NCI-H1930 (cell line): ENCODE measurements at places on chromosomes 7 and 10.

DNA sequence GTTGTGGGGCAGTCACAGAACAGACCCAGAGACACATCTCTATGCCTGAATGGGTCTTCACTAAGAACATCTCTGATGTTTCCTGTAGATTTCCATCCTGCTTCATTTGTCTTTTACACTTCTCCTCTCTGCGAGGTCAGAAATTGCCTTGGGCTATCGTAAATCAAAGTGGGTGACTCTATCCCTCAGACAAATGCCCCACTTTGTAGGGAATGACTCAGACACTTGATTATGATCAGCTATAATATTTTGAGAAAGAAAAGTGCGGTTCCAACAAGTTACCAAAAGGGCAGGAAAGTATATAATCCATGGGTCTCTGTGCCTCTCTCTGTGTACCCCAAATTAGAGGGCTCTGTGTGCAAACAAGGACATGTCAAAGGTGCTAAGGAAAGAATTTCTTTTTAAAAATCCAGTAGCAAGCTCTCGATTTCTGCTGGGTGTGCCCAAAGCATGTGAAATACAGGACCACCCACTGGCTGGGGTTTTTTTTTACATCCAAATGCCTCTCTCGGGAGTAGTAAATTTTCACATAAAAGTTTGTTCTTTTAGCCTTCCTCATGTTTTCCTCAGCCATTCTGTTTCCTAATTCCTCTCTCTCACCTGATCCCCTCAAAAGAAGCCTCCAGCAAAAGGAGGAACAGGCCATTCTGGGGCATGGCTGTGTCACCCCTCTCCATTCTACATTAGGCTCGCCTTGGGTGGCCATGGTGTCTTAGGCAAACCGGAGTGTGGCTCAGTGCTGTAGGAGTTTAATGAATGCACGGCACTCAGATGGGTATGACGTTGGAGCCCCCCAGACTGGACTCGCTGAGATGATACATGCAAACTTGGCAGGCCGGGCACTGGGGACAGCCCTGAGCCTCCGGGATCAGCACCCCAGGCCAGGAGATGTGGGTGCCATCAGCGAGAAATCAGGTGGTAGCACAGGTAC, 6.3 kb upstream of the OPN4 start:
- DNase-seq: no peak

GRCh38 chr7:98656899-98657298, 39.8 kb downstream of the NPTX2 start:
- DNase-seq: no peak

- no peak for DNase-seq
Observed at GRCh38 chr10:28890121-28890950, 213.0 kb downstream of the BAMBI start.

DNA sequence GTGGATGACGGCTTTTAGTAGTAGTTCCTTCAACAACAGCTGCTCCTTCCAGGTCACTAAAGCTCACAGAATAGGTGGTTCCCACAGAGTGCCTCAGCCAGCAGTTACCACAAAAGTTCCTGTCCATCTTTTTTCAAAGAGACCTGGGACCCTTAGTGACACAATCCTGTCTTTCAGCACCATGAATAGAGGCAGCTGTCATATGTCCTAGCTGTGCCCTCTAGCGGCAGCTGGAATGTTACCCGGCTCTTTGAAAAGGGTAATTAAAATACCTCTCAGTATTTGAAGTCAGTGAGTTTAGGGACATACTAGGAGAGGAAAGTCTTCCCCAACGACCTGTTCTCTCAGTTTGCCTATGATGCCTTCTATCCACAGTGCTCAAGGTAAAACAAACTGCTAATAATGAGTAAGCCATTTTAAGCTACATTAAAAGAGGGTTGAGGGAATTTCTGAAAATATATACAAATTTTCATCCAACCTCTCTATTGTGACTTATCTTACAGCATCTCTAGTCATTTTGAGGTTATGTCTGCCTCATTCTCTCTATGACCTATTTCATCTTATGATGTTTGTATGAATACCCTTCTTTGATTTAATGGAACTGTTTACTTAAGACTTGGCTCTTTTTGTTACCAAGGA, 290.8 kb downstream of the NXPH1 start:
- DNase-seq: peak; percentile 13

GRCh38 chr10:123526356-123527064, 139.6 kb upstream of the GPR26 start:
- DNase-seq: no peak

DNA sequence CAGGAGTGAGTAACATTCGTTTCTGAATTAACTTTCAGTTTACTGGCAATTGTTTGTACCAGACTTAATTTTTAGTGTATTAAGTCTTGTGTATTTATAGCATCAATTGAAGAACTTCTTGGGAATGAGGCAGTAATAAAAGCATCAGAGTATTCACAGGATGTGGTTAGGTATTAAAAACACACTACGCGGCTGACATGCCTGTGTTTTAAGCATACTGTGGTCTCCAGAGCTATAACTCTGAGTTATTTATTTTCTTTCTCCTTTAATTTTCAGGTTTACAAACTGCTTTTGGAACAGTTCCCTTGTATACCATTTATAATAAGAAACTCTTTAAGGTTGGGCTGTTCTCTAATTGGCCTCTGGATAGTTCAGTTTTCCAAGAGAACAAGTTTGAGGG, 626.1 kb upstream of the NRG3 start:
- no peak for DNase-seq

GRCh38 chr10:103177123-103177522, 15.9 kb downstream of the NT5C2 start:
- no peak for DNase-seq

DNA sequence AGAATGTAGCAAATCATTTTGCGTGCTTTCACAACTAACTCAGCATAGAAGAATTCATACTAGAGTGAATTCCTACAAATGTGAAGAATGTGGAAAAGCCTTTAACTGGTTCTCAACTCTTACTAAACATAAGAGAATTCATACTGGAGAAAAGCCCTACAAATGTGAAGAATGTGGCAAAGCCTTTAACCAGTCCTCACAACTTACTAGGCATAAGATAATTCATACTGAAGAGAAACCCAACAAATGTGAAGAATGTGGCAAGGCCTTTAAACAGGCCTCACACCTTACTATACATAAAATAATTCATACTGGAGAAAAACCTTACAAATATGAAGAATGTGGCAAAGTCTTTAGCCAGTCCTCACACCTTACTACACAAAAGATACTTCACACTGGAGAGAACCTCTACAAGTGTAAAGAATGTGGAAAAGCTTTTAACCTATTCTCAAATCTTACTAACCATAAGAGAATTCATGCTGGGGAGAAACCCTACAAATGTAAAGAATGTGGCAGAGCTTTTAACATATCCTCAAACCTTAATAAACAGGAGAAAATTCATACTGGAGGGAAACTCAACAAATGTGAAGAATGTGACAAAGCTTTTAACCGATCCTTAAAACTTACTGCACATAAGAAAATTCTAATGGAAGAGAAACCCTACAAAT, 40.8 kb downstream of the ZNF107 start:
- DNase-seq: no peak

GRCh38 chr7:34886856-34887255, 150.4 kb downstream of the DPY19L1 start:
- no peak for DNase-seq

- DNase-seq: no peak
Observed at GRCh38 chr7:8149222-8149621, 112.7 kb downstream of the ICA1 start.

DNA sequence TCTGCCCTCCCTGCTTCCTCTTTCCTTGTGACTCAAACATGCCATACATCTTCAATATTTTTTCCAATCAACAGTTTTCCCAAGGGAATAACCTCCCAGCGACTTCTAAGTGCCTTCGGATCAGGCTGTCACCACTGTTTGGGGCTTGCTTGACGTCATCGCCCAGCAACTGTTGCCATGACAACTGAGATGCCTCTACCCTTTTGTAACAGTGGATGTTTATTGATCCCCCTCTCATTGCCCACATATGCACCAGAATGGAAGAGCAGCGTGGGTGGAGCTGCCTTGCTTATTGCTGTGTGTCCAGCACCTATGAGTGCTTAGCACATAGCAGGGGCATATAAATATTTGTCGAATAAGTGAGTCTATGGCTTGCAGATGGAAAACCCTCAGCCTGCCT, 14.4 kb downstream of the FFAR4 start:
- DNase-seq: no peak

- DNase-seq: no peak
Observed at GRCh38 chr10:98456043-98456570, 9.4 kb upstream of the HPS1 start.

DNA sequence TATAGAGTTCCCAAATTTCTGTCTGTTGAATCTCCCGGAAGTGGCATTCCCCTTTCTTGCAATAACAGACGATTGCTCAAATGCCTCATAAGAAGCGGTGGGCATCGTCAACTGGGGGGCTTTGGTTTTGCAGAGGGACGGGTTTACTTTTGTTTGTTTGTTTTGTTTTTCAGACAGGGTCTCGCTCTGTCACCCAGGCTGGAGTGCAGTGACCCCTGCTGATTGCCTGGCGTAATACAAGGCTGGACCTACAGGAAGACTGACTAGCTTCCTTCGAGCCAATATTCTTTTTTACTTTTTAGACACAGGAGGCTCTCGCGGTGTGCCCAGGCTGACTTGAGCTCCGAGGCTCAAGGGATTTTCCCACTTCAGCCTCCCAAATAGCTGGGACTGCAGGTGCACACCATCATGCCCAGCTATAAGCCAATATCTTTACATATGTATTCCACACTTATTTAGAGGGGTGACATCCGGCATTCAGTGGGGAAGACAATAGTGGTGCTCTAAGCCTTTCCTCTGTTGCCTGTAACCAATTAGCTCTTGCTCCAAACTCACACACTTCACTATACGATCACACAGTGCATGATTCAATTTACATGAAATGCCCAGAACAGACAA, 58.1 kb downstream of the FHIP2A start:
- no peak for DNase-seq

DNA sequence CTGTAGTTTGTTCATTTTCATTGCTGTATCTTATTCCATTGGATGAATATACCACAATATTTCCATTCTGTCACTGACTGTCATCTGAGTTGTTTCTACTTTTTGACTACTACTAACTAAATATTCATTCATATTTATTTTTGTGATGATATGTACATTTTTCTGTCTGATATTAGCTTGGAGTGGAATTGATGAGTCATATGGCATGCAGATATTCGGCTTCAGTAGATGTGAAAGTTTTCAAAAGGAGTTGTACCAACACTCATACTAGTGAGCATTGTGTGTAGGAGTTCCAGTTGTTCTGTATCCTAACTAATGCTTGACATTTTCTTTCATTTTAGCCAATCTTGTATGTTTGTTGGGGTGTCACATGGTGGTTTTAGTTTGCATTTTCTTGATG, 7.7 kb downstream of the RUNDC3B start:
- DNase-seq: no peak

- no peak for DNase-seq
Observed at GRCh38 chr10:35546824-35547225, 58.3 kb upstream of the GJD4 start.

GRCh38 chr7:7099584-7100014, 82.7 kb upstream of the C1GALT1 start:
- DNase-seq: peak; percentile 47

DNA sequence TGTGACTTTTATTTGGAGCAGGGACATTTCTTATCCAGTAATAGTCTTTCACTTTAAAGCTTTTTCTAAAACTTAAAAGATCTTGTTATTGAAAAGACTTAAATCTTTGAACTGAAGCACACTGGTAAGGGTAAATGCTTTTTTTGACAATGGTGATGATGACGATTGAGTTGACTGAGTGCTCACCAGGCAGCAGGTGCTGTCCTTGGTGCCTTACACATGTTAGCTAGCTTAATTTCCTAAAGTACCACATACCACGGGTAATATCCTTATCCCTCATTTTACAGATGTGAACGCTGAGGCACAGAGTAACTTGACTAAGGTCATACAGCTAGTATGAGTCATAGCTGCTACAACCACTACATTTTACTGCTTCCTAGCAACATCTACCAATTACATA, 200.0 kb downstream of the XPNPEP1 start:
- no peak for DNase-seq

DNA sequence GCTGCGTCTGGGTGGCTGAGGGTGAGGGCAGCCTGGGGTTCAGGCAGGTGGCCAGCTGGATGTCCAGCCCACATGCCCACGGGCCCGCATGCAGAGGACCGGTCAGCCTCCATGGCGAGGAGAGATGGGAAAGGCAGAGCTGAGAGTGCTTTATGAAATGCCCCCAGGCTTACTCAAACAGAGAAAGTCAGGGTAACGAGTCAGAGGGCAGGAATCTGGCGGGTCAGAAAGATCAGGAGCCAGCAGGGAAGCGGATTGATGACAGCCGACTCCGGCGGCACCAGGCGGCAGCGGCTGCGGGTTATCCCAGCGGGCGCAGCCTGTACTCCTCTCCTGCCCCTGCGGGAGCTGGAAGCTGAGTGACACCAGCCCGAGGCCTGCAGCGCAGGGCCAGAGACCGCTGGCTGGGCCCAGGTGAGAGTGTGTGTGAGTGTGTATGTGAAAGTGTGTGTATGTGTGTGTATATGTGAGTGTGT, 13.4 kb downstream of the SLC13A4 start:
- no peak for DNase-seq

DNA sequence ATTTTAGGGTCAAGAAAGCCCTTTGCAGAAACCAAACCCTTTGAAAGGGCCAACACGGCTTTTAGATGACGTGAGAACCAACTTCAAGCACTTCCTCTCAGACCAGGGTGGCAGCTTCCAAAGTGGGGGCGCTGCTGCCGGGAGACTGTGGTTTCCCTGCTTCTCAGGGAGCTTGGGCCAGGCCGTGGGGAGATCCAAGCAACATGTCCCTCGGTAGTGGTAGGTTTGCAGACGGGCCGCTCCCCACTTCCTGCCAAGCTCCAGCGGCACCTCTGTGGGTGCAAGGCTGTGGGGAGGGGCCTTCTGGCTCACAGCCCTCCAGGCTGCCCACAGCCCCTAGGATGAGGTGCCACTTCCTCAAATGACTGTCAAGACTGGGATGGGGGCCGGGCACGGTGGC, 132.4 kb downstream of the FAM53B start:
- no peak for DNase-seq

DNA sequence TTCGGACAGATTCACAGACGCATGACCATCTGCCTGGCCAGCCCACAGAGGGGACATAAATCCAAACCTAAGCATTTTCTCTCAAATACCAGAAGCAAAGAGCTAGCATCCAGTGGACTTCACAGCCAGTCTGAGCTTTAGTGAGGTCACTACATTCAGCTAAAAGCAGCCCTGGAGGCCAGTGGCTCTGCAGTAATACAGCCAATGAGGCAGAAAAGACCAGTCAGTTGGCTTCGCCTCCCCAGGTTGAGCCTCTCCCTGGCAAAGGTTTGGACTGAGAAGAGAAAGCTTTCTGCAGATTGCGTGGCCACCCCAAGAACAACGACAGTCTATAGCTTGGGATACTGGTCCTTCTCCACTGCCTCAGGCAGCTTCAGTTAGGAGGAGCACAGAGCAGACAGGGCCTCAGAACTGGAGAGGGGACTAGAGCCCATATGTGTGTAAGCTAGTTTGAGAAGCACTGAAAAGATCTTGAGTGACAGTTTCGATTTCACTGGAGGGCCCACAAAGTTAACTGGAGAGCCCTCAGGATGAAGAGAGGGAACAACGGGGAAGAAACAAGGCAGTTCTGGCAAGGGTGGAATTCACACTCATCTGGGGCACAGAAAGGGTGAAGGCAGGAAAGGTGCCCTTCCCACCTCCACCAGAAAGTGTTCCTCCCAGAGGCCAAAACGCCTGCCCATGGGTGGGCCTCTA, 3.8 kb downstream of the WDR91 start:
- DNase-seq: no peak
